ENCODE measurements at places on chromosomes 3 and 15.

- no peak for DNase-seq
Observed at GRCh38 chr3:40768536-40768935, 243.8 kb downstream of the ZNF621 start.

DNA sequence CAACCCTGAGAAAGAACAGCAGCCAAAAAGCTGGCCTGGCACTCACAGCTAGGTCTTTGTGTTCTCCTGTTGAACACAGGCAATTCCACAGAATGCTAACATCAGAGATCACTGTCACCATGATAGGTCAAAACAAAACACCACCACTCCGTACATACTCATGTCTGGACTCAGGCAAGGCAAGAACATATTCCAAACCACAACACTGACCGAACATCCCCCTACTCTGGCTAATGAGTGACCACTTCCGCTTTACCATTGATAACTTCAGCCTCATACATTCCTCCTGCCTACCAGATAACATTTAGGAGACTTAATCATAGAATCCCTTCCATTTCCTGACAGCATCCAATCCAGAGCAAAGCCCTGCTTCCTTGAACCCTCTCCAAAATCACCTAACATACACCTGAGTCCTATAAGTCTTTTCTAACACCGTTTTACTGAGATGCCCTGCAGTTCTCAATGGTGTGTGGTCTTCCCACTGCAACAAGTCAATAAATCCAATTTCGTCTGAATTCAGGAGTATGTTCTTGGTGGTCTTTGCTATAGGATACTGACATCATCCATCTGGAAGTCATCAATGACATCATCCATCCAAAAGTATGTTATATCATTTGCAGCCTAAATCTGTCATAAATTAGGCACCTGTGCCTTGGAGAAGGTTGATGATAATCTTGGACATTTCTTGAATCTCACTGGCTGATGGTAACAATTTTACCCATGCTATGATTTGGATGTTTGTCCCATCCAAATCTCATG is 23.7 kb downstream of the RIOX2 start:
- DNase-seq = no peak

DNA sequence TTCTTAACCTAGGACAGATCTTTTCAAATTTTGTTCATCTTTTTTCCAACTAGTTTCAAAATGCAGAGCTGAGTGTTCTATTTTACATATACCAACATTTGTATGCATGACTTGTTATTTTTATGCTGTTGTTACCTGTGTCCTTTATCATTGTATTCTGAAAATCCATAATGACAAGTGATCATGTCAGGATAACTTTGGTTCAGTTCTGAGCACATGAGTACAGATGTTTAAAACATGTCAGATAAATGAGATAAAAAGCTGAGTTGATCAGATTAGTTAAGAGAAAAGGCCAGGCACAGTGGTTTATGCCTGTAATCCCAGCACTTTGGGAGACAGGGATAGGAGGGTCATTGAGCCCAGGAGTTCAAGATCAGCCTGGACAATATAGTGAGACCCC is 204.9 kb downstream of the SSR3 start:
- no peak for DNase-seq

DNA sequence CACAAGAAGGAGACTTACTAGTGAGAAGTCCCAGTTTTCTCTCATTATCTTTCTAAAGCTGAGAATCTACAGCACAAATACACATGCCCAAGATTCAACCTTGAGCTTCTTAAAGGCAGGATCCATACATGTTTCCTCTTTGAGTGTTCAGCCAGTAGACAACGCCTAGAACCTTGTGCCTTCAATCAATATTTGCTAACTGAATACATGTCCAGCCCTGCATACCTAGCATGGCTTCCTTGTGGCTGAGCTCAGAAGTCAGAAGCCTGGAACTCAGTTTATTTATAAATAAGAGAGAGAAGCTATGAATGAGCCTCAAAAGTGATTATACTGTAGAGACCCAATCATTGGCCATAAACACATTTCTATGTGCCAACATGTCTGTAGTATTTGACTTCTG is 43.5 kb downstream of the ACP3 start:
- no peak for DNase-seq

DNA sequence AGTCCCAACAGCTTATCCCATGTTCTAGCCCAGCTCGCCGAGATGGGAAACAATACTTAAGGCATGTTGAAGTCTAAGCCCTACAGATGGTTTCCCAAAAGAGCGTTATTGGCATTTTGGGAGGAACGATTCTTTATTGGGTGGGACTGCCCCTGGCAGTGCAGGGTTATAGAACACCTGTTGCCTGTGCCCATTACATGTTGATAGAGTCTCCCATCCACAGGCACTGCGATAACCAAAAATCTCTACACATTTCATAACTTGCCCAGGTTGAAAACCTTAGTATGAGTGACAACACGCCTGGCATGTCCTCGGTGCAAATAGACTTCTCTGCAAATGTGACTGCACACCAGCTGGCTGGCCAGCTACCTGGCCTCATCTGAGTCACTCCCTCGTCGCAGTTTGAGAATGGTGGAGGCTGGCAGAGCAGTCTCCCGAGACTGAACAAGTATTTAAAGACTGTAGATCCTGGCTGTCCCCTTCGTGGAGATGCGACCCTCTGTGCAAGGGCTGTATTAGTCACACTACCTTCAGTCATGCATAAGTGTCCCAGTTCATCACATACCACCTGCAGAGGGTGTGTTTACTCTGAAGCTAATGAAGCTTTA is 18.7 kb downstream of the ZNF80 start:
- no peak for DNase-seq

DNA sequence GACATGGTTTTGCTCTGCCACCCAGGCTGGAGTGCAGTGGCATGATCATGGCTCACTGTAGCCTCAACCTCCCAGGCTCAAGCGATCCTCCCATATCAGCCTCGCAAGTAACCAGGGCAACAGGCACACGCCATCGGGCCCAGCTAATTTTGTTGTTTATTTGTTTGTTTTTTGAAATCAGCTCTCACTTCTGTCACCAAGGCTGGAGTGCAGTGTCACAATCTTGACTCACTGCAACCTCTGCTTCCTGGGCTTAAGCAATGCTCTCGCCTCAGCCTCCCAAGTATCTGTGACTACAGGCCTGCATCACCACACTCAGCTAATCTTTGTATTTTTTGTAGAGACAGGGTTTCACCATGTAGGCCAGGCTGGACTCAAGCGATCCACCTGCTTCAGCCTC is 26.3 kb upstream of the PLCH1 start:
- DNase-seq = no peak

- DNase-seq = no peak
Observed at GRCh38 chr15:44738340-44738984, 2.1 kb downstream of the TRIM69 start.

- no peak for DNase-seq
Observed at GRCh38 chr15:49082960-49083359, 36.7 kb upstream of the SECISBP2L start.

- DNase-seq = no peak
Observed at GRCh38 chr15:77537006-77537405, 95.7 kb downstream of the LINGO1 start.

DNA sequence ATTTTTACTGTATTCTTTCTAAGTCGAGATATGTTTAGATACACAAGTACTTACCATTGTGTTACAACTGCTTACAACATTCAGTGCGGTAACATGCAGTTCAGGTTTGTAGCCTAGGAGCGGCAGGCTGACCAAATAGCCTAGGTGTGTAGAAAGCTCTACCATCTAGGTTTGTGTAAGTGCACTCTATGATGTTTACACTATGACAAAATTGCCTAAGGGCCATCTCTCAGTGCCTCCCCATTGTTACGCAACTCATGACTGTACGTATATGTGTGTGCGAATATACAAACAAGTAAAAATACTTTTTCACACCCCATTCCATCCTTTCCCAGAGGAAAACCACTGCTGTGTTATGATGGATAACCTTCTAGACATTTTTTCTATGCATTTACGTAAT is 44.3 kb downstream of the PXYLP1 start:
- DNase-seq = no peak

DNA sequence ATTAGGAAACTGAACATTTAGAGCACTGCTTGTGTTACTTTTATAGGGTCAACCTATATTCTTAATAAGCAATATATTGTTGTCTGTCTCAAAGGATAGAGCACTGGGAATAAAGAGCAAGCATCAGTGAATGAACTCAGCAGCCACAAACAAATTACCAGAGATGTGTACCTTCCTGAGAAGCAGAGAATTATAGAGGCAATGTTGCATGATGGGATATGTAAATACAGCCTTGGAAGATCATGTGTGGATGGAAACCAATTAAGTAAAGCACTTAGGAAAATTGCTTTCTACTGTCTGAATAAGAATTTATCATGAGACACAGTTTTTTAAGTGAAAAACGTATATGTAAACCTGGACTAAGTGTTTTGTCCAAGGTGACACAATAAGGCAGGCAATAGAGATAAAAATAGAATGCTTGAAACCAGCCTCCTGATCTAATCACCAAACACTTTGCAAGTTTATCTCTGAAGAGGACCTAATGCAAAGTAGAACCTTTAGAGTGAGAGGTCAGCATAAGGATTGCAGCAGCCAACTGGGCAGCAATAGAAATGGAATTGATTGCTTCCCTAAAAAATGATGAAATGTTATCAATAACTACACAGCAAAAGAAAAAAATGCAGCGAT is 848.0 kb downstream of the TUSC7 start:
- no peak for DNase-seq

Measured in stimulated activated CD4-positive, alpha-beta T cell treated with anti-CD3 and anti-CD28 coated beads, Interleukin-4, amount 100 ng/mL, for 24 hours (primary cell).